Dermis blood vessel endothelial cell (primary cell): ENCODE measurements at places on chromosomes 6 and 20.
A peak's percentile ranks its signal among the peaks of the same experiment; 100 is the strongest.

- DNase-seq, result peak; percentile 56
These were observed at the start of gene WFDC10A for GRCh38 chr20:45629496-45630100. Gene WFDC10A, plus strand, starts transcription at chr20:45629739. Its CDS starts 75 bp downstream, at chr20:45629814.

- DNase-seq, result no peak
These were observed 593 bp upstream of the GSTA3 start for GRCh38 chr6:52910091-52910490.

- DNase-seq, result peak; percentile 93
These were observed 64.7 kb downstream of the TRAM2 start for GRCh38 chr6:52512199-52512598.

- DNase-seq, result peak; percentile 39
These were observed 84.2 kb upstream of the RGS17 start for GRCh38 chr6:153215242-153215641.

GRCh38 chr20:5234158-5234557, 82.6 kb downstream of the PROKR2 start:
- DNase-seq, result no peak

GRCh38 chr20:33475381-33476152, 14.3 kb upstream of the CBFA2T2 start:
- no peak for DNase-seq
